ENCODE measurements at places on chromosomes 11 and 22. TPM values are rescaled to one million over a fixed set of nuclear protein-coding genes. Genes with fewer than 3 reads are reported as not detected.

GRCh38 chr11:120518356-120518755 is 6.8 kb downstream of the GRIK4 start:
- no peak for DNase-seq

- no peak for DNase-seq
Measured at GRCh38 chr11:76640501-76640900, 30.0 kb downstream of the LRRC32 start.

DNA sequence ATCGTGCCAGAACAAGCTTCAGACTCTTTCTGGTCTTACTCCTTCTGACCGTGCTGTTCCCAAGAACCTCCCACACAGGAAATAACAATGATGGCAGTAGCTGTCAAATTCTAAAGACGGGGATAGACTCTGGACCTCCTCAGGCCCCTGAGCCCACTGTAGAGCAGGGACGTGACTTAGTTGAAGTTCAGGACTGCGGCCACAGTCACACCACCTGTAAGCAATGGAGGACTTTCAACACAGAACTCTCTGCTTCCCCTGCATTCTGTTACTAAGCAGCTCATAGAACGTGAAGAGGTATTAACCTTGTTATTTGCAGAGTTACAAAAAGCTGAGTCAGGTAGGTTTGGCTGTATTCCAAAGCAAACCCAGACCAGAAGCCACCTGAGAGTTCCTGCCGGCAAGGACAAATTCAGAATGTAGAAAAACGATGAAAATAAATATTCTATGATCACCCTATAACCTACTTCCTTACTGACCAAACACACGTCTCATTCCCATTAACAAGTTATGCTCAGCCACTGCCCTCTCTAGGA is 12.7 kb downstream of the TMEM45B start:
- no peak for DNase-seq

RIBC2 gene
- polyA plus RNA-seq, result 1.9 TPM

VPS51 gene
- polyA plus RNA-seq, result 162 TPM

DNA sequence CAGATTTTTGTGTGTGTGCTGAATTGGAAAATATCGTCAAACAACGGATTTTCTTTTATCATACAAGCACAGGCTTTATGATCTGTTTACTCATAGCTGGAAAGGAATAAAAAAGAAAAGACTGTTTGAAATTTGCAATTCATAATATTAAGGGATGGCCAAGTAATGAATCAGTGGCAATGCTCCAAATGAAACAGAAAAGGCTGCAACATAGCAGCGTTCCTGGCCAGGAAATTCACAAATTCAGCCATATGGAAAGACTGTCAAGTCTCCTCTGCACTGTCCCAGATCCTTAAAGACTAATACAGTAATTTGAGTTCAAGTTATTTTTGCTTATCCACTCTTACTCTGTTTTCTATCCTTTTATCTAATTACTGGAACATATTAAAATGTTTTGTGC is 98.2 kb downstream of the MSANTD4 start:
- peak; percentile 74 for DNase-seq

DNA sequence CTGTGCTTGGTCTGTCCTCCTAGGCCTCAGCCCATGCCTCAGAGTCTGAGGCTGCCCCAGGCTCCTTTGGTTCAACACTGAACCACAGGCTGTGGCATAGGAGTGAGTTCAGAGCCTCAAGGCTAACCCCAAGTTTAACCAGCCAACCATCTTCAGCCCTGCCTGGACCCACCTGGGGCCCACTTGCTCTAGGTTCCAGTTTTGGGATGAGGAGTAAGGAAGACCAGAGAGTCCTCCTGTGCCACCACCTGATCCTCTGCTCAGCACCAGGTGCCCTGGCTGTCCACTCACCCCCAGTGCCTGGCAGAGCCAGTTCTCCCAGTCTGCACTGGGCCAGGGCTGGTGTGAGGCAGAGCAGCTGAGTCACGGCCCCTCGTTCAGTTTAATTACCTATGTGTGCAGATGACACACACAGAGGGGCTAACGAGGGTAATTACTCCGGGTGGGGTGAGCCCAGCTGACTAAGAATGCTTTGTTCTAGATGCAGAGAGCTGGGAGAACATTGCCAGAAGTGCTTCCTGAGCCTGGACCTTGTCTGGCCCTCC is 12.0 kb upstream of the TMPRSS13 start:
- DNase-seq, result no peak

Data from hindlimb muscle (tissue), 1 donor.